ENCODE measurements at places on chromosomes 16 and 17.

DNA sequence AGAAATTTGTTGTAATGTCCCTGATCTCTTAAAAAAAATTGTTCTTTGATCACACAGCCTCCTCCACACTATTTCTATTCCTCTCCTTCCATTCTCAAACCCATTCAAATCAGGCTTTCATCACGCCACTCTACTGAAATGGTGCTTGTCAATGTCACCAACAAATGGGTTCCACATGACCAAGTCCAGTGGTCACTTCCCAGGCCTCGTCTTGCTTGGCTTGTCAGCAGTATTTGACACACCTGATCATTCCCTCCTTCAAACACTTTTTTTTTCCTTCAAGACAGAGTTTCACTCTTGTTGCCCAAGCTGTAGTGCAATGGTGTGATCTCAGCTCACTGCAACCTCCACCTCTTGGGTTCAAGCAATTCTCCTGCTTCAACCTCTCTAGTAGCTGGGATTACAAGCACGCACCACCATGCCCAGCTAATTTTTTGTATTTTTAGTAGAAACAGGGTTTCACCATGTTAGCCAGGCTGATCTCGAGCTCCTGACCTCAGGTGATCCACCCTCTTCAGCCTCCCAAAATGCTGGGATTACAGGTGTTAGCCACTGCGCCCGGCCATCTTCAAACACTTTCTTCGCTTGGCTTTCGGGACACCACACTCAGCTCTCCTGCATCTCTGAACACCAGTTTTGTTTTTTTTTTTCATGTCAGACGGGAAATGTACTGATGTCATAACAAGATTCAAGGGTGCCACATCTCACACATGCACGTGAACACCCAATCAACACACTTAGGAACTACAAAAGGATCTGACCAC, 18.3 kb downstream of the NQO1 start:
- no peak for DNase-seq

DNA sequence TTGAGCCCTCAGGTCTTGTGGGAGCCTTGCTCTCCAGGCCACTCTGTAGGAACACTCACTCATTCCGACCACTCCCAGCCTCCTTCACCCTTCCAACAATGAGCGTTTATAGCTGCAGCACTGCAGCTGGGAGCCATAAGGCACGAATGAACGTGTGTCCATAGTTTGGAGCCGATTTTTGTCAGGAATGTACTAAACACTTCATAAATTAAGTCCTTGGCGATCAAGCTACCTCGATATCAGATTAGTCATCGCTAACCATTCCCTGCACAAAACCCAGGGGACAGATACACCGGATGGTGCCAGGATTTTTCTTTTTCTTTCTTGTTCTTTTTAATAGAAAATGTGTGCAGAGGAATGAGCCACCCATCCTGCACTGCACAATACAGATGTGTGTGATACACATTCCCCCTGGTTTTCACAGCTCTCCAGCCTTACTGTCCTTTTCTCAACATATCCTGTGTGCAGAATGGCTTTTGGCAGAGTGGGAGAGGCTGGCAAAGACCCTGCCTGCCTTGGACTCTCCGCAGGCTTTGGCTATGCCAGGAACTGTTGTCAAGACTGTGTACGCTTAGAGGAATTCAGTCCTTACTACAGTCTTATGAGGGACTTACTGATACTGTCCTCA, 68.4 kb upstream of the ELAC2 start:
- no peak for DNase-seq

GRCh38 chr17:15349119-15349518, 7.7 kb upstream of the TEKT3 start:
- DNase-seq = no peak

DNA sequence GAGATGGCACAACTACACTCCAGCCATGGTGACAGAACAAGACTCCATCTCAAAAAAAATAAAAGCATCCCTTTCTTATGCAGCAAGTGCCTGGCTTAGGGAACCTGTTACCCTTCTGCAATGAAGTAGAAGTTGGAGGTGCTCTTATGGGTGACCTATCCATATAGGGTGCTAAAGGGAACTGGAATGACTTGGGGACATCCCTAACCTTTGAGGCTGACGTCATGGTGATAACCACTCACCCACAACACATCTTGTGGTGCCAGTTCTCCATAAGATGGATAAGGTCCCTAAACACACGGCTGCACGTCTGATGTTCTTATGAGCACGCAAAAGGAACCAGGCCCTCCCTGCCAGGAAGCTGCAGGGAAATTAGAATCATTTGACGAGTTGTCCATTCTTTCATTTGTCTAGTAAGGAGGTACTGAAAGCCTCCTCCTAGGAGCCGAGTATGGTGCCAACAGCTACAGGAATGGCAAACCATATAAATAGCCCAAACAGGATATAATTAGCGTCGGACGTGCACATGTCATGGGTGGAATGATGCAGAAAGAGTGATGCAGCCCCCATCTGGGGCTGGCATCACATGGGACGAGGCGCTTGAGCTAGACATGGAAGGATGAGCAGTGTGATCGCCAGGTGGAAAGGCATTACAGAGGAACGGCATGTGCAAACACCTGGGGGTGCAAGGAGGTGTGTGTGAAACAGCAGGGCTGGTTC, 52.5 kb downstream of the ARHGAP27 start:
- no peak for DNase-seq

DNA sequence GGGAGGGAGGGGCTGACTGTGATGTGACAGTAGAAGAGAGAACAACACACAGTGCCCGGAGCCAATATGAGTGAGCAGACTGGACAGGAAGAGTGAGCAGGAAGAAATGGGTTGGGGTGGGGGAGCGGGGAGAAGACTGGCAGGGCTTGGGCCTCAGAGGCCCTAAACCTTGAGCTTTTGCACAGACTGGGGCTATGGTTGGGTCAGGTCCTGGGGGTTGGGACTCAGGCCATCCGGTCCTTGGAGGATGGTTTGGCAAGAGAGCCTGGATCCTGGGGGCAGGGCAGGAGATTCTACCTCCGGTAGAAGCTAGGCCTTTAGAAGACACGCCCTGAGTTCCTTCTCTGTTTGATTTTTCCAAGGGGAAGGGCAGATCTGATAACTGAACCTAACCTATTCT, 1.1 kb downstream of the CAMTA2 start:
- DNase-seq = no peak

GRCh38 chr16:64365448-64365931, 756.4 kb downstream of the CDH11 start:
- DNase-seq = no peak

DNA sequence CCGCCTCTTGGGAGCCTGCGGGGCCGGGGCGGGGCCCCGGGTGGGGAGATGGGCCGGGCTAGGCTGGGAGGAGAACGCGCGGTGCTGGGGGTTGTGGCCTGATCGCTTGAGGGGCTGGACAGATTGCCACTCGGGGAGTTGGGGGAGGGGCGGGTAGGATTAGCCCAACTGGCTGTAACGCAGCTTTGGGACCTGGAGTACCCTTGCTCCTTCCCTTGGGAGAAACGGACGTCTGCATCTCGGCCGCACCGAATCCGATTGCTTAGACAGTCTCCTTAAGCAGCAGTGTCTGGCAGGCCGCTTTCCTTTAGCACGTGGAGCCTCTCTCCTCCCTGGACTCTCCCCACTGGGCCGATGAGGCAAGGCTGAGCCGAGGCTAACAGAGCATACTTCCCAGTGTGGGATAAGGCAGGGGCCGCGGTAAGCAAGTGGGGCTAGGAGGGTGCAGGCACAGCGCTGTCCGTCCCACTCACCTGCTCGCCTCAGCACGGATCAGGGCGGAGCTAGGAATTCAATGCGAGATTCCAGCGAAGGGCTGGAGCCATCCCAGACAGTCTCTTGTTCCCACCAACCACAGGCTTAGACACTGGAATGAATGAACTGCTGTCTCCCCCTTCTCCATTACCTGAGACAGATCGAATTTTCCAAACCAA, 540 bp upstream of the ACLY start:
- DNase-seq = no peak

DNA sequence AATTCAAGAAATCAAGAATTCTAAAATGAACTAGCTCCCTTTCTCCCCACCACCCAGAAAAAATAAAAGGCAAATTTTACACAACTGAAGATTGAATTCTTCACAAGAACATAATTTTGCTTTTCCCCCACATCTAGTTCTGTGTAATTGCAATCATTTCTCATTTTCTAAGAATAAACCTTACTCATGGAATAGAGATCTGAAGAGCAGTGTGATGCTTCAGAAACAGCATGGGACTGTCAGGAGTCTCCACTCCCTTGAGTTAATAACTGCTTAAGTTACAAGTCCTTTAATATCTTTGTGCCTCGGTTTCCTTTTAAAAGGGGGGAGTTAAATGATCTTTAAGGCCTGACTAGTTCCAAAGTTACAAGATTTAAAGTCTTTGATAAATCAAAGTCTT, 53.7 kb downstream of the CACNG1 start:
- DNase-seq = no peak

- no peak for DNase-seq
These were observed 894 bp downstream of the RNF227 start for GRCh38 chr17:7915179-7915610.

- DNase-seq = no peak
These were observed 11.2 kb upstream of the ERN2 start for GRCh38 chr16:23724096-23724784.

DNA sequence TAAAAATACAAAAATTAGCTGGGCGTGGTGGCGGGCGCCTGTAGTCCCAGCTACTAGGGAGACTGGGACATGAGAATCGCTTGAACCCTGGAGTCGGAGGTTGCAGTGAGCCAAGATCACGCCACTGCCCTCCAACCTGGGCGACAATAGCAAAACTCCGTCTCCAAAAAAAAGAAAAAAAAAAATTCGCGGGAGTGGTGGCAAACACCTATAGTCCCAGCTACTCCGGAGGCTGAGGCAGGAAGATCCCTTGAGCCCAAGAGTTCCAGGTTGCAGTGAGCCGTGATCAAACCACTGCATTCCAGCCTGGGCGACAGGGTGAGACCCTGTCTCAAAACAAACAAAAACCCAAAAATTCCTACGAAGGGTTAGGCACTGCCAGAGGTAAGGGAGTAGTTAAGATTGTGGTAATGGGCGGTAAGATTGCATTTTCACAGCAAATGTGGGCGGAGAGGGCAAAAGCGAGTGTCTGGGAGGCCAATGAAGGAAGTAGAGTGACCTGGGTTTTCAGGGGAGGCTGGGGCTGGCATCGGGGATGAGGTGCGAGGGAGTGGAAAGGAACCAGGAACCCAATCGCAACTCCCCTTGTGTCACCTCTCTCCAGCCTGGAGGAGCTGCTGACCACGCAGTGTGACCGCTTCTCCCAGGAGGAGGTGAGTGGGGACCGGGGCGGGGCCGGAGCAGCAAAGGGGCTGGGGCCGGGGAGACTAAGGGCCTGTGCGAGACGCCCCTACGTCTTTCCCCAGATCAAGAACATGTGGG, 2.6 kb downstream of the MYL11 start:
- DNase-seq = no peak

All from RPMI8226 (cell line).